ENCODE measurements at places on chromosomes 6 and 20.

- DNase-seq = no peak
Observed at GRCh38 chr6:36627801-36628246, 33.7 kb downstream of the SRSF3 start.

DNA sequence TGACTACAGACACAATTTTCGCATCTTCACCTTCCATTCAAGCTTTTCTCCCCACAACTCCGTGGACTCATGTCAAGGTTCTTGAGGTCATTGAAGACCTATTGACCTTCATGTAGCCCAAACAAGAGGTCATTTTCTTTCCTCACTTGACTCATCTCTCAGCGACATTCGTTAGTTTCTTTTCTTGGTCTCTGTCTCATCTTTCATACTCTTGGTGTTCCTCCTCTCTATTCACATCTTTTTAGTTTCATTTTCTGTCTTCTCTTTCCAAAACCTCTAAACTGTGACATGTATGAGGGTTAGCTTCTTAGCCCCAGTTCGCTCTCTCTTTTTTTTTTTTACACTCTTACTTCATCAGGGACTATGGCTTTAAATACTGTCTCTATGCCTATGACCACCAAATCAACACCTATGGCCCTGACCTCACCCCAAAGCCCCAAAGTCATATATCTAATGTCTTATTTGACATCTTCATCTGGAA lies 128.6 kb upstream of the BACH2 start:
- no peak for DNase-seq

- DNase-seq = no peak
Observed at GRCh38 chr6:33827546-33828451, 24.0 kb upstream of the MLN start.

GRCh38 chr20:62275219-62275618 lies 27.6 kb upstream of the ADRM1 start:
- DNase-seq = no peak

DNA sequence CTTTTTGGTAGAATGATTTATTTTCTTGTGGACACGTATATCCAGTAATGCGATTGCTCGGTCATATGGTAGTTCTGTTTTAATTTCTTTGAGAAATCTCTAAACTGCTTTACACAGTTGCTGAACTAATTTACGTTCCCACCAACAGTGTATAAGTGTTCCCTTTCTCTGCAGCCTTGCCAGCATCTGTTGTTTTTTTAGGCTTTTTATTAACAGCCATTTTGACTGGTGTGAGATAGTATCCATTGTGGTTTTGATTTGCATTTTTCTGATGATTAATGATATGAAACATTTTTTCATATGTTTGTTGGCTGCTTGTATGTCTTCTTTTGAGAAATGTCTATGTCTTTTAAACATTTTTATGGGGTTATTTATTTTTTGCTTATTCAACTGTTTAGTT lies 196.7 kb downstream of the MOXD1 start:
- no peak for DNase-seq

DNA sequence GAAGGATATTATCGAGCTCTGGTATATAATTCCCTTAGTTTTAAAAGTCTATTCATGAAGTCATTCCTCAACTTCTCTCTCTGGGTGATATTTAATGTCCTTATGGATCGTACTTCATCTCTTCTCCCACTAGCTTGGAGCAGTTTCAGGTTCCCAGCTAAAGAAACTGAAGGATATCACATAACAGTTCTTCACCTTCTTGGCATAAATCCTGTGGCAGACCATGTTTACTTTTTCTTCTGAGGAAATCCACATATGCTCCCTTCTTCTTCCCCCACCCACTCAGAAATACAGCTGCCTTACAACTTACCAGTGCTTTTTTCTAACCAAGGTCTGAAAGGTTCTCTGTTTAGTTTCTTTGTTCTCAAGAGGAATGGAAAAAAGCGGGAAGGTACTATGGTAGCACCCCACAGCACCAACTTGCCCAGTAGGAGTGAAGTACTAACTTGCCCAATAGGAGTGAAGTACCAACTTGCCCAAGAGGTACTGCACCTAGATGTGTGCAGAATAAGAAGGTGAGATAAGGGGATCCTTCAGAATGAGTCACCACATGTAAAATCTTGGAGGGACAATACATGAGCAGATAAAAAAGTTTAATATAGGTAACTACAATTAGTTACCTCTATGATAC lies 53.1 kb downstream of the TSPYL4 start:
- no peak for DNase-seq

DNA sequence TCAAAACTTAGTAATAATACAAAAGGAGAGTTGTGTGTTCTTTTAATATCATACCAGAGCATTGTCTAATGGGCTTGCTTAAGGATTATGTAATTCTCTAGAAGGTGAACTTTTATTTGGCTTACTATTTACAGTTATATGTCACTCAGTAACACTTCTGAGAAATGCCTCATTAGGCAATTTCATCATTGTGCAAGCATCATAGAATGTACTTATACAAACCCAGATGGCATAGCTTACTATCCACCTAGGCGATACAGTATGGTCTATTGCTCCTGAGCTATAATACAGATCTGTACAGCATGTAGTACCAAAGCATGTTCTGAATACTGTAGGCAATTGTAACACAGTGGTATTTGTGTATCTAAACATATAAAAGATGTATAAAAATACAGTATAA lies 340.1 kb downstream of the PHF3 start:
- no peak for DNase-seq

- DNase-seq = no peak
Observed at GRCh38 chr6:36718560-36718959, 20.9 kb downstream of the RAB44 start.

DNA sequence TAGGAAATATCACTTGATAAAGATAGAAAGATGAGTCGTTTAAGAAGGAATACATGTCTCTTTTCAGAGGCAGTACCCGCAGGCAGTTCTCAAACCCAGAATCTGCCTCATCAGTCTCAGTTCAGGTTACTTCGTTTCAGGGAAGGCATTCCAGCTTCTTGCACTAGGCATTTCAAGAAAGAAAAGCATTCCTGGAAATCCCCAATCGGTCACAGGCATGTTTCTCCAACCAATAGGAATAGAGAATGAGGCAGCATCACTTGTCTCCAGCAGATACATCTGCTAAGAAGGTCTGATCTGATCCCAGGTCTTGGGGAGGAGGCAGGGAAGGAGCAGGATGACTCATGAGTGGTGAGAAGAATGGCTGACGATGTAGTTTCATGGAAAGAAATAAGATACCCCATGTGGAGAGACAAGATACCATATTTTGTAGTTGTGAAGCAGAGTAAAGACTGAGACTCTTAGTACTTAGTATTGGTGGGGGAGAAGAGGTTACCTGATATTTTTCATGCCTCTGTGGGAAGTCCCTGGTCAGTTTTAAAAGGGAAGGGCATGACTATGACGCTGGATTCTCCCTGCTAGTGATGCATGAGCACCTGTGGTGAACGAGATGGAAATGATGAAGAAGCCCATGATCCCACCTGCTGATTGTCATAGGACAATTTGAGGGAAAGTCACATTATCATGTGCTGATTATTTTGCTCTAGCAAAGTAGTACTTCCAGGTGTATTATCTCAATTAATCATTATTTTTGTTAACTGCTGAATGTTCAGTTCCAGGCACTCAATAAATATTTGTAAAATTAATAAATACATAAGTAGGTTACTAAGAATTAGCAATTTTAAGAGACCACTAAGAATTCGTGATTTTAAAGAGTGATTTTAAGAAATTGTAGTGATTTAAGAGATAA lies 20.3 kb upstream of the HLA-DRB1 start:
- DNase-seq = peak; percentile 83

DNA sequence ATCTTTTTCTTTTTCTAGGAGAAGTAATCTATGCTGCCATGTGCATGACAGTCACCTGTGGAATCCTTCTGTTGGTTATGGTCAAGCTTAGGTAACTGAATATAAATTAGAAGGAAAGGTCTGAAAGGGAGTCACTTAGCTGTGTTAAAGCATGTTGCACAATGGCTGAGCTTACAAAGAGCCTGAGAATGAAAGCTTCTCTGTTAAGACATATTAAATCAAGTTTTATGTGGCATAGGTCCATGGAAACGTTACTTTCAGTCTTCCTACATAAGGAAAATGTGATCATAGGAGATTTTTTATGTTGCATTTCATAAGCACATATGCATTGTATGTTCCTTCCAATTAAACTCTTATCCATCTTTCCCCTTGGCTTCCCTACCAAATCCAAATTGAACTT lies 72.1 kb downstream of the GFRAL start:
- no peak for DNase-seq

GRCh38 chr6:144344646-144345045 lies 59.5 kb downstream of the UTRN start:
- no peak for DNase-seq

- DNase-seq = no peak
Observed at GRCh38 chr20:504632-505075, 38.9 kb downstream of the CSNK2A1 start.

DNA sequence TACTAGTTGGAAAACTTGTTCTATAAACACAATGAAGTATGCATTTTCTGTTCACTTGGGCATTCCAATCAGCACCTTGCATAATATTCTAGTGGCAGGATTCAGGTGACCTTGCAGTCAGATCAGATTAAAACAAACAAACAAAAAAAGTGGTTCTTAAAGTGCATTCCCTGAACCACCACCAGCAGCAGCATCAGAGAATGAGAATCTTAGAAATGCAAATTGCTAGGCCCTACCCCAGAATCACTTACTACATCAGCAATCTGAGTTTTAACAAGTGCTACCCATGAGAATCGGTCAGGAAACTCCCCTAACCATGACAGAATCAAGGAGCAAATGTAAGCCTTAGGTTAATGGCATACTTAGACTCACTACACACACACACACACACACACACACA lies 41.7 kb downstream of the SNAP25 start:
- DNase-seq = no peak

- no peak for DNase-seq
Observed at GRCh38 chr6:53975941-53976615, 135.2 kb upstream of the MLIP start.

GRCh38 chr20:59628171-59628570 lies 23.8 kb downstream of the PHACTR3 start:
- no peak for DNase-seq

DNA sequence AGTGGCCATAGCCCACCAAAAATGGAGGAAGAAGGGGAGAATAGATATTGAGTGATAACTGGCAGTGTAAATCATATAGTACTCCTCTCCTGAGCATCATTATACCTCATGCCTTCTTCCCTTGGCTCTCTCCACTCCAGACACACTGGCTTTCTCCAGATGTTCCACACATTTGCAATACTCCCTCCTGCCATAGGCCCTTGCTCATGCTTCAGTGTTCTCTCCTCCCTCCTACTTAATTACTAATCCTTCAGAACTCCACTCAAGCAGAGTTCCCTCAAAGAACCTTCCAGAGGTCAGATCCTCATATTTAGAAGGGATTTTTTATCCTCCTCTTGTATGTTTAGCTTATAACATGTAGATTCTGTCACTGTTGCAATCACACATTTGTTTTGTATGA lies 279.5 kb upstream of the SUPT3H start:
- DNase-seq = no peak

- no peak for DNase-seq
Observed at GRCh38 chr6:153140299-153140698, 9.2 kb upstream of the RGS17 start.

- no peak for DNase-seq
Observed at GRCh38 chr6:159934181-159934580, 34.7 kb upstream of the IGF2R start.

DNA sequence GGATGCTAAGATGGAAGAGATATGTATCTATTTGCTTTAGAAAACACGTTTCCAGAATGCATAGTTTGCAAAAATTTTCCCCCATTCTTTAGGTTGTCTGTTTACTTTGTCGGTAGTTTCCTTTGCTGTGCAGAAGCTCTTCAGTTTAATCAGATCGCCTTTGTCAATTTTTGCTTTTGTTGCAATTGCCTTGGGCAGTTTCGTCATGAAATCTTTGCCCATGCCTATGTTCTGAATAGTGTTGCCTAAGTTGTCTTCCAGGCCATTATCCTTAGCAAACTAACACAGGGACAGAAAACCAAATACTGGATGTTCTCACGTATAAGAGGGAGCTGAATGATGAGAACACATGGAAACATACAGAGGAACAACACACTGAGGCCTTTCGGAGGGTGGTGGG lies 454.2 kb upstream of the SLC35B3 start:
- DNase-seq = no peak

GRCh38 chr6:163439997-163440396 lies 25.5 kb downstream of the QKI start:
- no peak for DNase-seq

- DNase-seq = no peak
Observed at GRCh38 chr6:37103169-37104039, 66.5 kb upstream of the PIM1 start.

GRCh38 chr6:143679041-143679440 lies 1.3 kb downstream of the PHACTR2 start:
- no peak for DNase-seq

DNA sequence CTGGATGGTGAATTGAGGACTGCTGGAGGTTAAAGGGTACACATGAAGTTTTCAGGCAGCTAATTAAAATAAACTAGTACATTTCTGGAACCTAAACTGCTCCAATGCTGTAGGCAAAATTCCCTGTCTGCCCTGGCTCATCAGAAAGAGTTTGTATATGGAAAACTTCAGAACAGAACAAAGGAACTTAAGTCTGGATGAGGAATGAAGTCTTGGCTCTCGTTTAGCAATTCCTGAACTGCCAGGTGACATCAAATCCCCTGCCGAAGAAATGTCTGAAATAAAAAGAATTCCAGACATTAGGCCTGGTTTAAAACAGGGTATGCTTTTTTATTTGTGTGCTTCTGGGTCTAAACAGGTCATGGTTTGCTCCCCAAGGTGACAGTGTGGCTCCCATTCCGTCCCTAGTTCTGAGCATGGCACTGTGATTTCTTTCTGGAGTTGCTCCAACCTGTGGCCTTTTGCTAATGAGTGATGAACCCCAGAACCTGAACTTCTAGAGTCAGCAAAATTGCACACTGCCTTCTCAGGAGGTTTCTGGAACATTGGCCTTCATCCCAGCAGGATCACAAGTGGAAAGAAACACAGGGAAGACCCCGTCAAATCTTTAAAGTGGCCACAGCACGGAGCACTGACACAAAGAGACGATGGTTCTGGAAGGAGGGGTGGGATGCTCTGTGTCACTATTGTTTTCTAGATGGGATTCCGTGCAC lies 129.4 kb upstream of the NAA20 start:
- no peak for DNase-seq

DNA sequence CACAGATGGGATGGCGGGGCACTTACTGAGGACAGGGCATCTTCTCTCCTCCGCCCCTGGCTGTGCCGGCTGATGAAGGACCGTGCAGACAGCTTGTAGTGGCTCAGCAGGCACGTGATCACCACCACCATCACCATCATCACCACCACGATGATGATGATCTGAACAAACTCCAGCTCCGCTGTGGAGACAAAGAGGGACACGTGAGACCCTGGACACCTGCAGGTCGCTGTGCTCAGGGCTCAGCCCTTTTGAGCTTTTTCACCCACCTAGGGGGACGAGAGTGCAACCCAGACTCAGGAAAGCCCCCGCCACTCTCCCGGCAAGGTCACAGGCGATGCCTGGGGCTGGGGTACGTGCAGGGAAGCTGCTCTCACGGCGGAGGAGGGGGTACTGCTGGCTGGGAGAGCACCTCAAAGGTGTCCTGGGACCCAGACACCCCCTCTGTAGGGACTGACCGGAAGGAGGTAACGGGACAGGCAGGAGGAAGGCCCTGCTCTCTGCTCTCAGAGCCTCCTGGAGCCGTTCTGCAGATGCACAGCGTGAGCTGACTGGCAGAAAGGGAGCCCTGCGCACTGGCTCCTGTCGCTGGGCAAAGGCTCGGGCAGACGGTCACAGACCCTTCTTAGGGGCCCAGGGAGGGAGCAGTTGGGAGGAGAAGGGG lies 39.4 kb upstream of the ZBP1 start:
- DNase-seq = no peak
